ENCODE measurements at places on chromosomes 6 and 20.

GRCh38 chr20:31811796-31812728, 7.1 kb upstream of the MYLK2 start:
- DNase-seq = no peak

DNA sequence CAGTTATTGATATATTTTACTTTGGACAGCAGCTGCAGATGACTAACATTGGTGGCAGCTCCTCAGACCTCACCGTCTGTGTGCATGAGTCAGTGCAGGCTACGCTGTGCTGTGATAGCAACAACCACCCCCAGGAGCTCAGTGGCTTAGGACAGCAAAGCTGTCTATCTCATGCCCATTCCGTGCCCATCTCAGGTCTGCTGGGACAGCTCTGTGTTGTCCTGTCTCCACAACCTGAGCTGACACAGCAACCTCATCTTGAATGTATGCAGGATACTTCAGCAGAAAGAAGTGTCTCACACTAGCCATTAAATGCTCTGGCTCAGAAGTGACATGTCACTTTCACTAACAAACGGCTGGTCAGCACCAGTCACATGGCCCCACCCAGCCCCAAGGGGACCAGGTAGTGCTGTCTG, 47.7 kb downstream of the BANF2 start:
- DNase-seq = no peak

GRCh38 chr6:161233986-161234661, 39.7 kb downstream of the AGPAT4 start:
- no peak for DNase-seq

GRCh38 chr20:49982072-49982345, 771 bp upstream of the SNAI1 start:
- DNase-seq = no peak

GRCh38 chr6:131070061-131070460, 7.0 kb upstream of the EPB41L2 start:
- no peak for DNase-seq

GRCh38 chr6:29941916-29942274, 437 bp upstream of the HLA-A start:
- DNase-seq = no peak

Data from activated effector memory CD4-positive, alpha-beta T cell treated with Interleukin-2 at 50 U/mL for 16 hours (primary cell).